Effector CD4-positive, alpha-beta T cell (primary cell): ENCODE measurements at places on chromosomes 5 and 9.

DNA sequence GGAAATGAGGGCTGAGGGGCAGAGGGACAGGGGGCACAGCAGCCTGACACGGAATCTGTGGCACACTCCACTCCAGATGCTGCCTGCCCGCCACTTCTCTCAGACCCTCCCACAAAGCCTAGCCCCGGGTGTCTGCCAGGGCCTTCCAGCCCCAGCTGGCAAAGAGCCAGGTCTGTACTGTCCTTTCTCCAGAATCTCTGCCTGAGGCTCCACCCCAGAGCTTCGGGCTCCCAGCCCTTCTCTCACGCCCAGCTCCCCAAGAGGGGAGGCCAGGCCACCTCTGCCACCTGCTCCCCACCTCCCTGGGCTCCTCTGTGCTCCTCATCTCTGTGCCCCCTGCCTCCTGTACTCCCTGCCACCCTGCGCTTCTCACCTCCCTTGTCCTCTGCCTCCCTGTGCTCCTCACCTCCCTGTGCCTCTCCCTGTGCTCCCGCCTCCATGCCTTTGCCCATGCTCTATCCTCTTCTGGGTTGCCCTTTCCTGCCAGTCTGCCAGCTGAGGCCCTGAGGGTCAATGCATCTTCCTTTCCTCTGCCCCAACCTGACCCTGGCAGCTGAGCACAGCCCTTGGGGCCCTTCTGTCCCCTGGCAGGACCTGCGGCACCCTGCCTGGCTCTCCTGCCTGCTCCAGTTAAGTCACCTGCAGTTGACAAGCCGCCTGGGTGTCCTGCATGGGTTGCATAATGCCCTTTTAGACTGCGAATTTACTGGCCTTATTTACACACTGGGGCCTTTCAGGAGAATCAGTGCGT is 36.4 kb downstream of the RASGEF1C start:
- no peak for DNase-seq

DNA sequence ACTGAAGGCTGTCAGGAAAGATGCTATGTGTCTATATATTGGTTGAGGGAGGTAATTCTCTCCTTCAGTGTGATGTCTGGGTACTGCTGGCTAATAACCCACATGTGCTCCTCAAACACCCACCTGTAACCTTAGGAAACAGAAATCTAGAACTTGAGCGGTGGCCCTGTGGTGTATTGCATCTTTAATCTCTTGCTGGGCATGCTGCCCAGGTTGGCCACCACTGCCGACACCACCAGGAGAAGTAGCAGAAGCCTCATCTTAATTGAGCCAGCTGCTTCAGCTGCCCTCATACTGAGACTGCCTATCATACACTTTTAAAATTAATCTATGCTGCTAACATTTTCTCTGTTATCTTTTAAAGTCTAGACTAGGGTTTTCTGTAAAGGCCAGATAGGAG is 103.5 kb upstream of the C5orf63 start:
- no peak for DNase-seq

GRCh38 chr5:52922384-52922783 is 66.8 kb upstream of the ITGA2 start:
- DNase-seq: no peak

DNA sequence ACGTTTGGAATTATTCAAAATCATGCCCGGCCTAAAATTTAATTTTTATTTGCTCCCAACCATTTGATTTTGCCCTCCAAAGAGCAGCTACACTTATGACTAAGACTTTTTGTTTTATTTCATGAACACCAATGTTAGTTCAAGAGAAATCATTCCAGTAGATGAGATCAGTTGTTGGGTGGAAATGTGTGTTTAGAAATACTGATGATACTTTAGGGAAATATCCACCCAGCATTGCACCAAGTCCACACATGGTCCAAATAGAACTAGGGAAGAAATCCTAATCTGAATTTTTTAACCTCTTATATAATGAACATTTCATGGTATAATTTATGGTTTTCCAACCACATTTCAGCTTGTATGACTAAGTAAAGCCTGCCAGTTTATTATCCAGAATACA is 28.3 kb upstream of the GOLPH3 start:
- no peak for DNase-seq

GRCh38 chr9:114070188-114071103 is 7.7 kb downstream of the AMBP start:
- no peak for DNase-seq

GRCh38 chr5:42250-42649 is 49.7 kb upstream of the PLEKHG4B start:
- no peak for DNase-seq

- DNase-seq: no peak
Measured at GRCh38 chr9:32940740-32941139, 60.7 kb downstream of the APTX start.

DNA sequence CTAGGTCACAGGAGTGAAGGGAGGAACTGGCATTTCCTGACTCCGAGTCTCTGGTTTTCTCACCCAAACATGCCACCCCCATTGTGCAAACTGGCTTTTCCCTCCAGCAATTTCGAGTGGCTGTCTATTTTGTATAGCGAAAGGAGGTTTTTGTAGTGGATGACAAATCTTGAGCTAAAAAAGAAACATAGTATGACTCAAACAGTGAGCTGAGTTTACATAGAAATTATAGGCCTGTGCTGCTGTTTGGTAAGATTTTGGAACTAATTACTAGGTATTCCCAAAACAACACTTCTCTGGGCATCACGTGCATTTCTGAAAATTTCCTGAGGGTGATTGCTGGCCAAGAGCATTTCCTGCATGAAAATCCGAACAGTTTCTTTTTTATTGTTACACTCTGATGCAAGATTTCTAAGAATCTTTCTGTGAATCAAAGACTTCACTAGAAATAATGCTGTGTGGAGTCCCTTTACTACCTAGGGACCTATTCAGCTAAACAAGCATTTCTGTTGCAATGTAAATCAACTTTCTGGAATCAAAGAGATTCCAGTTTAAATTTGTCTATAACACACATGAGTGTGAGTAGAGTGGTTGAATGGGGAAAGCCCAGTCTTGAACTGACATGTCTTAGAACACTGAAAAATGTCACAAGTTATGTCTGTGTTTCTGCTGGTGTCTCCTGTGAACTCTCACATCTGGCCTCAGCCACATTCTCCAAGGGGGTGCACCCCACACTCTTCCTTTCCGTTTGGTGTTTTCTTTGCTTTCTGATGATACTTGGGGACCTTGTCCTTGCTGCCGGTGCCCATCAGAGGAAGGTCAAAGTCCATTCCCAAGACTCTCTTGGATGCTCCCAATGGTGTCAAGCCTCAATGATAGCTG is 33.3 kb upstream of the DAPK1 start:
- DNase-seq: no peak

- no peak for DNase-seq
Measured at GRCh38 chr9:91207729-91208418, 153.8 kb downstream of the AUH start.

- no peak for DNase-seq
Measured at GRCh38 chr5:116394186-116394867, 180.3 kb downstream of the SEMA6A start.

GRCh38 chr5:103445426-103446035 is 117.1 kb downstream of the NUDT12 start:
- DNase-seq: no peak

DNA sequence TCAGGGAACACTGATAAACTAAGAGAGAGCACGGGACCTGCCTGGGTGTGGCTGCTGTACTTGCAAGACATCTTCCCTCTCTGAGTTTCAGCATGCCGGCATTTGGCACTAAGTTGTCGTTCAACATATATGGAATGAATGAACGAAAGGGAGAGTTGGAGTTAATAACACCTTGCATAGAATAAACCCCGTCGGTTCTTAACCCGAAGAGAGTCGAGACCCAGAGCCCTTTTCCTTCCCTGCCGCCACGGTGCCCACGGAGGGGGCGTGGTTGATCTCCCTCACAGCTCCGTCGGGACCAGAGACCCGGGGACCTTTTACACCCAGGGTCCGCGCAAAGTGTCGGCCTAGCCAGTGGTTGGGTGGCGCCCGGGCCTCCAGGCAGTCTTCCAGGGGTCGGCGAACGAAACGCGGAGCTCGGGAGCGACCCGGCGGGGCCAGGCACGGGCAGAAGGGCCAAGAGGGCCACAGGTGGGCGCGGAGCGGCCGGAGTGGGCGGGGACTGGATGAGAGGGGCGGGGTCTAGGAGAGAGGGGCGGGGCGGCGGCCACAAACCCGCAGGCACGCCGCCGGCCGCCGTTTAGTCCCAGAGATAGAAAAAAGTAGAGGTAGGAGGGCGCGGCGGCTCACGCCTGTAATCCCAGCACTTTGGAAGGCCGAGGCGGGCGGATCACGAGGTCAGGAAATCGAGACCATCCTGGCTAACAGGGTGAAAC is 735 bp upstream of the RPL26L1 start:
- peak; percentile 50 for DNase-seq

DNA sequence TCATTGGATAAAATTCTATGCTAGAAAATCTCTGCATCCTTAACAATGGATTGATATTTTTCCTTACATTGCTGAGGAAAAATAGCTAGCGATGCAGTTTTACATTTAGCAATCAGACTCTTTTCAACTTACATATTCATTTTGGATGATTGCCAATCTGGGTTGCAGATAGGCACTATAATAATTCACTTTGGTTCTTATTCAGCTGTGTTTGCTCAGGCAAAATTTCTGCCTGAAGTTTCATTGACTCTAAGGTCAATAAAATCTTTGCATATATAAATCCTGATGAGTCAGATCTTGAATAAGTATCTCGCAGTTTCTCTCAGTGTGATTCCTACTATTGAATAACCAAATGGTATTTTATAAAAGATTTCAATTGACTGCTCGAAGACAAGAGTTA is 1105.8 kb downstream of the CDH18 start:
- DNase-seq: no peak

GRCh38 chr5:34959323-34959722 is 30.0 kb downstream of the DNAJC21 start:
- DNase-seq: no peak

- DNase-seq: no peak
Measured at GRCh38 chr9:131959056-131959455, 120.6 kb downstream of the MED27 start.

DNA sequence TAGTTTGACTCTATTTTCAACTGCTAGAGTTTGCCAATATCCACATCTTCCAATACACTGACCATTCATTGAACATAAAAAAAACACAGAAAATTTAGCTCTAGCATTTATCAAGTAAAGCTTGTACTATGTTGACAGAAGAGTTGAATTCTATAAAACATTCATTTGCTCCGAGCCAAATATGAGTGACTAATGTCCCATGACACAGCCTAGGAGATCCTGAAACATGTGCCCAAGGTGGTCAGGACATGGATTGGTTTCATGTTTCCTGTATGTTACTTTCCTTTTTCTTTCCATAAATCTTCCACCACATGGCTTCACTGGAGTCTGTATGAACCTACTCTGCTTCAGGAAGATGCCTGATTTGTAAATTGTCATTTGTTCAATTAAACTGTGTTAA is 122.4 kb upstream of the PRDM9 start:
- DNase-seq: no peak

DNA sequence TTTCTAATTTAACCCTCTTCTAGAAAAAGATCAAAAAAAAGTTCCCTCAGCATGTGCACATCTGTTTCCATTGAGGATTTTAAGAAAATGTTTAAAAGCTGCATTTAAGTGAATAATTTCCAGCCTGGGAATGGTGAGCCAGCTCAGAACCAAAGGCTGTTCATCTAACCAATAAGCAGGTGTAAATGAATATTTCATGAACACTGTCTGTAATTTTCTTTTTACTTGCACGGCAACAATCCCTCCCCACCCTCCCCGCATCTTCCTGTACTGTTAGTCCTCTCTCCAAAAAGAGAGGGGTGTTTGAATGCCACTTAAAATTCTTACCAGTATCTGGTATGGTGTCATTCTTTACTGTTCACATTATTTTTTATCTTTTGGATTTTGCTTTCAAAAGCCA is 425.6 kb downstream of the PDE4D start:
- no peak for DNase-seq
